ENCODE measurements at places on chromosomes 12 and 14. TPM values are rescaled to one million over a fixed set of nuclear protein-coding genes. Genes with fewer than 3 reads are reported as not detected.

- no peak for DNase-seq
These were observed 29.1 kb downstream of the CHST11 start for GRCh38 chr12:104485651-104486362.

DNA sequence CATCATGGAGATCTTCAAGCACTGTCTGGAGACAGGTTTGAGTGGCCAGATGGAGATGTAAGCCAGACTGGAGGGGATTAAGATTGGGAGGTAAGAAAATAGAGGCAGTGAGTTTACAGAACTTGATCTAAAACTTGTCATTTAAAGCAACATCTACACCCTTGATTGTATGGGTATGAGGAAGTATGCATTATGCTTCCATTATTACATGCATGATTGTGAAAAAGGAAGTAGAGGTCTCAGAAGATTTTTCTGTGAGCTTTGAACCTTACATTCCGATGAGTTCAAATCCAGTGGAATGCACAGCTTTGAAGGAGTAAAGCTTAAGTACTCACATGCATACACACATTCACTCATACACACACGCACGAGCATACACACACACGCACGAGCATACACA is 550.8 kb downstream of the MED13L start:
- no peak for DNase-seq

DNA sequence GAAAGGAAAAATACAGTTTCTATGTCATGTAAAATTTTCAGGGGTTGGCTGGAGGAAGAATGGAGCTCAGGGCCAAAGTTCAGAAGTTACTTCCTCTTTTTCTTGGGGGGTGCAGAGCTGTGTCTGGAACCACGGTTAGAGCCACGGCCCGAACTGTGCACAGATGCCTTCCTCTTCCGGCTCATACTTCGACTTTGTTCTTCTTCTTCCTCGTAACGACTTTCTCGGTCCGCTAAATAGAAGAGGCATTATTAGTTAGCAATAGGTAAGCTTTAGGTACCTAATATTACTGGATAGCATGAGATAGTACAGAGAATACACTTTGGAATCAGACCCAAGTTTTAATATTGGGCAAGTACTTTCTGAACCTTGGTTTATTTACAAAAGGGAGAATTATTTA is 31.2 kb downstream of the SUPT16H start:
- no peak for DNase-seq

DNA sequence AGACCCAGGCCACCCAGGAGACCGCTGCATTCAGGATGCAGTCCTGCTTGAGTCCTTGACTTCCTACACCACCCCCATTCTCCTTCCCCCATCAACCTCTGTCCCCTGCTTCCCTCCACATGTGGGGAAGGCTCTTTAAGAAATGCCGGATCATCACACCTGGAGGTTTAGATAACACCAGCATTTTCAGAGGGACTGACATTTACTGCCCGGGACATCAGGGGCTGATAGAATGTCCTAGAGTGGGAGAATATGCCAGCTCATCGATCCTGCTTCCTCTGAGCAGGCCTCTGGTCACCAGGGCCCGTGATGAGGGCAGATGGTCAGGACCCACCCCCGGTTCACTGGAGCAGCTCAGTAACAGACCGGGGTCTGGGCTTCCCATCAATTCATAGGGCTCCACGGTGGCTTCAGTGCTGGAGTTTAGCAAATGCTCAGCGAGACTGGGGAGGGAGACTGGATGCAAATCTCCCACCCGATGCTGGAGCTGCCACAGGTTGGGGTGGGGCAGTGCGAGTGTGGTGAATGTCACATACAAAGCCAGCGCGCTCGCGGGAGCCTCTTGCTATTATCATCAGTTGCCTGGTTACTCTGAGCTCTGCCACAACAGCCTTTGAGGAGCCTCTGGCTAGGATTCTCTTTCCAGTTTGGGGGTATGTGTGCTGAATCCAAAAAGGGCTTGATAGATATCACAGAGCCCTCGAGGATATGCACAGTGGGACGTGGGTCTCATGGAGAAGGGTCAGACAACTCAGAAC is 111.6 kb downstream of the RBM19 start:
- DNase-seq: no peak

- no peak for DNase-seq
These were observed 21.9 kb downstream of the DIO3 start for GRCh38 chr14:101583006-101583714.

SYNE3 gene
- total RNA-seq: 0.44 TPM

Data from progenitor cell of endocrine pancreas (in vitro differentiated cells).